ENCODE measurements at places on chromosomes 1 and 21. TPM values are rescaled to one million over a fixed set of nuclear protein-coding genes. Genes with fewer than 3 reads are reported as not detected.

The ZBTB8OS gene
- 37.3 TPM for total RNA-seq

The CFAP141 gene
- not detected for total RNA-seq

GRCh38 chr1:59541891-59542290 lies 245.0 kb downstream of the FGGY start:
- H3K27me3 ChIP-seq: no peaks in the 10 kb centered on the region
- no peak for DNase-seq
- H3K27ac ChIP-seq: no peak overlapping the region

DNA sequence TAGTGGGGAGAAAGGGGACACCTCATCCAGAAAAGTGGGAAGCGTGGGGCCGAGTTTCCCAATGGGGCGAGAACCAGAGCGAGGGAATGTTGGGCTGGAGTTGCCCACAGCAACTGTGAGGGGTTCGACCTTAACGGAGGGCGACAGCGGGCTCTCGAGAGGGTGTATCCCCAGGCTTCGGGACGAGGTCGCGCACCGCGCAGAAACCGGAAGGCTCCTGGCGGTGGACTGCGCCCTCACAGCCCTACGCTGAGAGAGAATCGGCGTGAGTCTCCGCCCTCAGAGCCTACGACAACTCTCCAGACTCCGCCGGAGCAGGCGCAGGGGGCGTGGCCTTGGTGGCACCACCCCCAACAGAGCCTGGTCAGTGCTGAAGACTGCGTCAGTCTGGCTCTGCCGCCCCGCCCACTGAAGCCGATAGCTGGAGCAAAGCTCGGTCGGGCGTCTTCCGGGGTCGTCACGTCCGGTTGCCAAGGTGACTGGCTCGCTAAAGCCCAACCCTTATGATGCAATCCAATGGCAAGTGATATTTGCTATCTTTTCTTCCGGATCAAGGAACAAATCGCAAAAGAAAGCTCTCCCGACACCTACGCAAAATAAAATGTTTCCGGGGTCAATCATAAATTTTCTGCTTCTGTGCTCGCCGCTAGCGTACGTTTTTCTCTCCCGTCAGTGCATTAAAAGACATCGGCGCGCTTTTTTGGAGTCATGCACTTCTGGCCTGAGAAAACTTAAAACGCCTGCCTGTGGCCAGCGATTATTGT lies at the start of gene LRIF1:
Gene LRIF1 (minus strand): TSS at position 232 of the 764 bp plus-strand sequence. CDS start 234 bp downstream, outside the sequence.
- H3K4me3 ChIP-seq: peak within 1 kb of the TSS; percentile 96
- peak within 1 kb of the TSS; percentile 99 for H3K27ac ChIP-seq
- H3K36me3 ChIP-seq: no peaks in the 10 kb centered on the region

GRCh38 chr21:17438635-17439034 lies 74.2 kb upstream of the CXADR start:
- H3K27me3 ChIP-seq: peaks cover 6% of the 10 kb centered on the region
- DNase-seq: no peak
- no peaks in the 10 kb centered on the region for H3K36me3 ChIP-seq
- H3K4me3 ChIP-seq: no peak overlapping the region
- H3K27ac ChIP-seq: no peak overlapping the region

- no peak for DNase-seq
- peaks cover 47% of the 10 kb centered on the region for H3K4me1 ChIP-seq
- H3K27me3 ChIP-seq: no peaks in the 10 kb centered on the region
- no peak overlapping the region for H3K27ac ChIP-seq
- no peak overlapping the region for H3K4me3 ChIP-seq
These were observed 153.9 kb upstream of the SPAG17 start for GRCh38 chr1:118338936-118339335.

Measured in osteoblast (primary cell).